ENCODE measurements at places on chromosomes 1 and 21.
A peak's percentile ranks its signal among the peaks of the same experiment; 100 is the strongest.

DNA sequence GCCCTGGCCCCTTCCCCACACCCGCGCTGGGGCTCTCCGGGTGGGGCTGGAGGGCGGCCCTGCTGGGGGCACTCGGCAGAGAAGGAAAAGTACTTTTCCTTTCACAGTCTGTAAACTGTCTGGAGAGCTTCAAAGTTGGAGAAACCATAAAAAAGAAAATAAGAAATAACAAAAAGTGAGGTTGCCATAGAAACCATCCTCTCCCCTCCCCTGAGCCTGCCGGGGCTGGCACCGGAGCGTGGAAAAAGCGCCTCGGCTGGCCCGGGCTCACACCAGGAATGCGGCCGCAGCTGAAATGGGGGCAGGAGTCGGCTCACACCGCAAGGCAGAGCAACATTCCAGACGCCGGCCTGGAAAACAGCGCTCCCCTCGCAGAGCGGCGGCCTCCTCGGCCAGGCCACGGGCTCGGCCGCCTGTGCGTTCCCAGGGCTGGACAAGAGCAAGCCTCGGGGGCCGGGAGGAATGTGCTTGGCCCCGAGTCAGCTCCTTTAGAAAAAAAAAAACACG, 69.2 kb downstream of the MORN1 start:
- peak; percentile 80 for DNase-seq

DNA sequence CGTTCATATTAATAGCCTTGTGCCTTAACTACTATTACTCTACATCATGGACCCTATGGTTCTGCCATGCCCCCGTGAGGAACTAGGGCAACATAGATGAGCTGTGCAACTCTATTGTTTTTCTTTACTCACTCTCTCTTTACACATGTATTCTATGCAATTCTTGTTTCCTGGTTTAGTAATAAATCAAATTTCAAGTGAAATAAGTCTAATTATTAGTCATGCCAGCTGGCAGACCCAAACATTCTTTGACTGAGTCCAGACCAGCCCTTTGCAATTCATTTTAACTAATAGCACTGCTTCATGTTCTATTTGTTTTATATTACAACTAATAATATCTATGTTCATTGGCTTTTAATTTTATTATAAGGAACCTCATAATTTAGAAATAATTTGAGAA, 789.3 kb upstream of the ADAMTS5 start:
- DNase-seq, result no peak

GRCh38 chr1:176939993-176940392, 224.5 kb downstream of the ASTN1 start:
- DNase-seq, result no peak

GRCh38 chr1:166911624-166912023, 35.6 kb upstream of the TADA1 start:
- DNase-seq, result no peak

DNA sequence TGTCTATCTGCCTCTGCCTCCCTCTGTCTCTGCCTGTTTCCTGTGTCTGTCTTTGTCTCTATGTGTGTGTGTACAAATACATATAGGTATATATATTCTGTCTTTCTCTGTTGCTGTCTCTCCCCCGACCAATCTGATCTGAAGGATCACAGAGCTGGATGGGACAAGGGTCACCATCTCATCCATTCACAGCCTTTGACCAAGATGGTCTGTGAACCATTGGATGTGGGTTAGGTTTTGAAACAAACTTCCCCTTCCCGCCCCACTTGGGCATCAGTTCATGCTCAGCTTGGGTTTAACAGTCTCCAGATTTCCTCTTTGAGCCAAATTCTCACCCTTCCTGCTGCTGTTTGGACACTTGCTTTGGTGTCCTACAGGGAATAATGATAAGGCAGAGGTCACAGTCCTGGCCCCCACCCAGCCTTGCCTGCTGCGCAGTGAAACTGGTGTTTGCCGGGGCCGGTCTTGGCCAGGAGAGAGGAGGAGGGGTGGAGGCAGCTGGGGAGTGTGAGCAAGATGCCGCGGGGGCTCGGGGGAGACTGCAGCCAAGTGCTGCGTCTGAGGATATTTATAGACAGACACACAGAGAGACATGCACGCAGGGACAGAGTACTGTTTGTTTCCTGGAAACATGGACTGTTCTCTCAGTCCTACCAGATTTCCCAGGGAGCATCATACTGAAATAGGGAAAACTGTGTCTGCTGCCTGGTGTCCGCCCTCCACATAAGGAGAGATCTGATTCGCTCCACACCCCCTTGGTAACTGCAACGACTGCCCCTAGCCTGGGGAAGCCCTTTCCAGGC, 27.0 kb upstream of the BTG2 start:
- no peak for DNase-seq

- DNase-seq, result no peak
Measured at GRCh38 chr1:28326984-28327383, 1.9 kb upstream of the MED18 start.

DNA sequence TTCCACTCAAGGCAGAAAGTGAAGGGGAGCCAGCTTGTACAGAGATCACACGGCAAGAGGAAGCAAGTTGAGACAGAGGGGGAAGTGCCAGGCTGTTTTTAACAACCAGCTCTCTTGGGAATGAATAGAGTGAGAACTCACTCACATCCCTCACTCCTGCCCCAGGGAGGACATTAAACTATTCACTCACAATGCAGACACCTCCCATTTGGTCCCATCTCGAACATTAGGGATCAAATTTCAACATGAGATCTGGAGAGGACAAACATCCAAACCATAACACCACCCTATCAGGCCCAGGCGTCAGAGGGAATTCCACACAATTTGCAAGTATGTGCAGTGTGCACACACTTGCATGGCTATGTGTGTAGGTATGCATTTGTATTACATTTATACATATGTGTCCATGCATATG, 62.7 kb downstream of the DMAP1 start:
- no peak for DNase-seq
